ENCODE measurements at places on chromosomes 1 and 21.

- no peak for DNase-seq
Observed at GRCh38 chr1:157849229-157849875, 7.7 kb upstream of the CD5L start.

DNA sequence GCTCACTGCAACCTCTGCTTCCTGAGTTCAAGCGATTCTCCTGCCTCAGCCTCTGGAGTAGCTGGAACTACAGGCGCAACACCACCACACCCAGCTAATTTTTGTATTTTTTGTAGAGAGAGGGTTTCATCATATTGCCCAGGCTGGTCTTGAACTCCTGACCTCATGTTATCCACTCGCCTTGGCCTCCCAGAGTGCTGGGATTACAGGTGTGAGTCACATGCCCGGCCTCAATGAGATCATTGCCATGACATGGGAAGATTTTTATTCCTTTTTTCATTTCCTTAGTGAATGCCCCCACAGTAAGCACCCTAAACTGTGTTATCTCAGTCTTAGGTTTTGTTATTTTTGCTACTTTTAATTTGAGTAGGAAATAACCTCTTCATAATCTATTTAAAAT, 977.9 kb downstream of the BRINP3 start:
- DNase-seq: no peak

GRCh38 chr1:153687346-153688125, 9.0 kb downstream of the NPR1 start:
- DNase-seq: no peak

- DNase-seq: no peak
Observed at GRCh38 chr1:62870148-62870547, 86.2 kb downstream of the ATG4C start.

- DNase-seq: no peak
Observed at GRCh38 chr1:224929335-224930237, at the start of gene DNAH14. Gene DNAH14, plus strand, starts transcription at chr1:224929675. Its CDS starts 23,028 bp downstream, at chr1:224952703.

DNA sequence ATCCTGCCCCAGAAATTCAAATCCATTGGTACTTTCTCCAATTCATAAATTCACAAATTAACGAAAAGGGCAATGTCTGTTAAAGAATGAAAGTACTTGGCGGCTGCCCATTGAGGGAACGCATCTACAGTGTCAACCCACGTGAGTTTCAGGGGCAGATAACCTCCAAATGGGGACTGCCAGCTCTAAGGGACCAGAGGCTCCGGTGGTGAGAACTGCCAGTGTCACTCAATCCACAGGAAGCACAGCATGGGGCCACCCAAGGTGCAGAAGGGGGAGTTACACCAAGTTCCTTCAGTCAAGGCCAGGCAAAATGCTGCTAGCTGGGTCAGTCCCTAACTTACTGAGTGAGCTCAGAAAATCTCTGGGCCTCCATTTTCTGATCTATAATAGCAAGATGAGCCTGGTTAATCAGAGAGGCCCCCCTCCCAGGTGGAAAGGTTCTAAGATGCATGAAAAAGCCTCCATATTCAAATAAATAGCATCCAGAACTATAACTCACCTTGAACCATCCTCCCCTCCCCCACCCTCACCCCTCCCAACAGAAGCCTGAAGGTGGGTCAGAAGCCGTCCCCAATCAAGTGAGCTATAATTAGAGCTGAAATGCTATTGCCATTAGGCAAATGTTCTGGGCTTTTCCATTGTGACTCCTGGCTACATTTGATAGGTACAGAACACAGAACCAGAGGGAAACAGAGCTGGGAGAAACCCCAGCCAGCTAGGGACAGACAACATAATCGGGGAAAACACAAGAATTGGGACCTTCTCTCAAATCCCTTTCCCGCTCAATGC, 41.7 kb downstream of the LRP8 start:
- no peak for DNase-seq
